Calu3 (cell line): ENCODE measurements at places on chromosomes 12 and 14.
A peak's percentile ranks its signal among the peaks of the same experiment; 100 is the strongest.

- H3K27ac ChIP-seq, result no peak overlapping the region
- no peak for DNase-seq
- H3K36me3 ChIP-seq, result no peaks in the 10 kb centered on the region
- H3K4me3 ChIP-seq, result no peak overlapping the region
Measured at GRCh38 chr12:47570151-47570550, 135.7 kb downstream of the RPAP3 start.

GRCh38 chr12:103178366-103179080 is 221.0 kb downstream of the ASCL1 start:
- no peaks in the 10 kb centered on the region for H3K36me3 ChIP-seq
- DNase-seq, result no peak
- no peaks in the 10 kb centered on the region for H3K27me3 ChIP-seq
- no peak overlapping the region for H3K4me3 ChIP-seq

DNA sequence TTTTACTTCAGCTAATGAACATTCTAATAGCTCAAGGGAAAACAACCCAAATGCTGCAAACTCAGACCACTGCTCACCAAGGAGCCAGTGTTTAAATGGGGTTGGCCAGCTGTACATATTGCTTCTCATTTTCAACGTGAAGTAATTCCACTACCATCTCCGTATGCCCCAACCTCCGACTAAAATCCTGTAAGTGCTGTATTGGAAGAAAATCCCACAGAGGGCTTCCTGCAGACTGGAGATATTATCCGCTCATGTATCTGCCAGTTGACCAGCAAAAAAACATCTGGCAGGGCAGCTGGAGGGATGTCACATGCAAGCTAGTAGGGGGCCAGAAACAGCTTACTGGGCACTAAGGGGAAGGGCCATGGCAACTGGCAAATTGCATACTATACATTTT is 485.0 kb downstream of the SNAPC1 start:
- H3K4me1 ChIP-seq, result peaks cover 9% of the 10 kb centered on the region
- DNase-seq, result no peak
- no peak overlapping the region for H3K4me3 ChIP-seq
- no peaks in the 10 kb centered on the region for H3K36me3 ChIP-seq
- H3K27me3 ChIP-seq, result peaks cover 13% of the 10 kb centered on the region
- no peak overlapping the region for H3K27ac ChIP-seq

- no peak for DNase-seq
- H3K4me1 ChIP-seq, result no peaks in the 10 kb centered on the region
- H3K27ac ChIP-seq, result no peak overlapping the region
- H3K36me3 ChIP-seq, result no peaks in the 10 kb centered on the region
- no peaks in the 10 kb centered on the region for H3K27me3 ChIP-seq
Measured at GRCh38 chr12:45695035-45695434, 34.5 kb upstream of the ARID2 start.

DNA sequence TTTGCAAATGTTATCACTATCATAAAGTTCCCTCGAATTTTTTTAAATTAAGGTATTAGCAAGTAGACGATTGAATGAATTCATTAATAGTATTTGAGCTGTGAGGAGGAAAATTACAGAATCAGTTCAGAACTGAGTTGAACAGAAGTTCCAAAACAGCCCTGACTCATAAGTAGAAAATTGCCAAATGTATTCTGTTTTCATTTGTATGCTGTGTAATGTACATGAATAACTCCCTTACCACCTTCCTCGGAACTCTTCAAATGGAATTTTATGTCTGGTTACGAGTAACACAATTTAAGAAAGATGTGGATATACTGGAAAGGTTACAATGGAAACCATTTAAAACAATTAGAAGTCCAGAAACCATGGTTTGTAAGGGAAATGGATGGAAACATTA is 283.3 kb upstream of the FAR2 start:
- H3K27me3 ChIP-seq, result no peaks in the 10 kb centered on the region
- no peaks in the 10 kb centered on the region for H3K36me3 ChIP-seq
- no peak for DNase-seq
- no peaks in the 10 kb centered on the region for H3K4me1 ChIP-seq
- no peak overlapping the region for H3K27ac ChIP-seq

DNA sequence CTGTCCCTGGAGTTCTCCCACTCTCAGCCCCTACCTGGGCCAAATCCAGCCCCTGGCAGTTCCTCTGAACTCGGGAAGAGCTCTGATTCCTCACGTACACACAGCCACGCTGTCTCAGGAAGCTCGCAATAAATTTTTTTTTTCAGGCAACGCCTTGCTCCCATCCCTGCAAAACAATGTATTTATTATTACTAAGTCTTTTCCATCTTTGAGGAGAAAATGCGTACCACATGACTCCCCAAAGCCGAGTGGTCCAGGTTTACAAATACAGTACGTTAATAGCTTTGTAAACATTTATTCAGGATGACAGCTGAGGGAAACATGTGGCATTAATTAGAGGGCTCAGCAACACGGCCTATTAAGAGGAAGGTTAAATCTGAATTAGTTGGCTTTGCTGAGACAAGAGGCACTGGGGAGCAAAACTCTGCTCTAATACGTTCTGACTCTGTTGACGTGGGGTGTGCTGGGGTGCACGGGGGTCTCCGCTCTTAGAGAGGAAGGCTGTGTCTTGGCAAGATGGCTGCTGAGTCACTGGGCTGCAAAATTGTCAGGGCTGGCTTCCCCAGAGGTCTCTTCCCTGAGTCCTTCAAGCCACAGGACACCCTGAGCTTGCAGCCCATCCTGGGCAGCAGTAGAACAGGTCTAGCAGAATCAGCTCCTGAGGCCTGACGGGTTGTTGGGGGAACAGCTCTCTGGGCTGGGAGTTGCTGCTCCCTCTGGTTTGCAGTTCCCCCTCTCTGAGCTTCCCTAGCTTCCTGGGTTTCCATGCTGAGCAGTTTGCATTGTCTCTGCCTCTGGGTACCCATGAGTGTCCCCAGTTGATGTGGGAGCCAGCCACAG is 185.2 kb upstream of the TBX3 start:
- no peak for DNase-seq
- H3K36me3 ChIP-seq, result no peaks in the 10 kb centered on the region
- no peak overlapping the region for H3K27ac ChIP-seq
- no peaks in the 10 kb centered on the region for H3K27me3 ChIP-seq

DNA sequence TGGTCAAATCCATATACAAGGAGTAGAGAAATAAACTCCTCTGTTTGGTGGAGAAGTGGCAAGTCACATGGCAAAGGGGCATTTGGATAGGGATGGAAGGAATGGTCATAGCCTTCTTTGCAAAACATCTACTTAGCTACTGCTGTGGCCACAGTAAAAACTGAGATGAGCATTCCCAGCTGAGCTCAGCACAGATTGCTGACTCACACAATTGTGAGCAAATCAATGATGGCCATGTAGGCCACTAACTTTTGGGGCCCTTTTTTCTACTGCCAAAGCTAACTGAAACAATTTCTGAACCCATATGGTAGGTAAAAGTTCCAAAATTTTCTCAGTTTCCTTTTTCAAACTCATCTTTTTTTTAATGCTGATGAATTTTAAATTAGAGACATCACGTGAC is 31.6 kb downstream of the DUSP6 start:
- no peaks in the 10 kb centered on the region for H3K36me3 ChIP-seq
- H3K27me3 ChIP-seq, result no peaks in the 10 kb centered on the region
- no peak overlapping the region for H3K4me3 ChIP-seq
- peaks cover 9% of the 10 kb centered on the region for H3K4me1 ChIP-seq

- no peak for DNase-seq
- H3K4me1 ChIP-seq, result peaks cover 69% of the 10 kb centered on the region
- H3K4me3 ChIP-seq, result no peak overlapping the region
- H3K27ac ChIP-seq, result peak overlapping the region; percentile 75
- H3K27me3 ChIP-seq, result no peaks in the 10 kb centered on the region
- peaks cover 26% of the 10 kb centered on the region for H3K36me3 ChIP-seq
Measured at GRCh38 chr12:15693228-15693911, 95.8 kb downstream of the EPS8 start.

- peaks cover 33% of the 10 kb centered on the region for H3K27me3 ChIP-seq
- no peaks in the 10 kb centered on the region for H3K4me1 ChIP-seq
- no peaks in the 10 kb centered on the region for H3K36me3 ChIP-seq
- peak; percentile 9 for DNase-seq
- H3K4me3 ChIP-seq, result no peak overlapping the region
Measured at GRCh38 chr12:119423285-119423684, 88.8 kb downstream of the CCDC60 start.

- no peaks in the 10 kb centered on the region for H3K27me3 ChIP-seq
- peaks cover 4% of the 10 kb centered on the region for H3K36me3 ChIP-seq
- peaks cover 17% of the 10 kb centered on the region for H3K4me1 ChIP-seq
- no peak for DNase-seq
Measured at GRCh38 chr14:24463017-24463883, 20.7 kb upstream of the SDR39U1 start.

DNA sequence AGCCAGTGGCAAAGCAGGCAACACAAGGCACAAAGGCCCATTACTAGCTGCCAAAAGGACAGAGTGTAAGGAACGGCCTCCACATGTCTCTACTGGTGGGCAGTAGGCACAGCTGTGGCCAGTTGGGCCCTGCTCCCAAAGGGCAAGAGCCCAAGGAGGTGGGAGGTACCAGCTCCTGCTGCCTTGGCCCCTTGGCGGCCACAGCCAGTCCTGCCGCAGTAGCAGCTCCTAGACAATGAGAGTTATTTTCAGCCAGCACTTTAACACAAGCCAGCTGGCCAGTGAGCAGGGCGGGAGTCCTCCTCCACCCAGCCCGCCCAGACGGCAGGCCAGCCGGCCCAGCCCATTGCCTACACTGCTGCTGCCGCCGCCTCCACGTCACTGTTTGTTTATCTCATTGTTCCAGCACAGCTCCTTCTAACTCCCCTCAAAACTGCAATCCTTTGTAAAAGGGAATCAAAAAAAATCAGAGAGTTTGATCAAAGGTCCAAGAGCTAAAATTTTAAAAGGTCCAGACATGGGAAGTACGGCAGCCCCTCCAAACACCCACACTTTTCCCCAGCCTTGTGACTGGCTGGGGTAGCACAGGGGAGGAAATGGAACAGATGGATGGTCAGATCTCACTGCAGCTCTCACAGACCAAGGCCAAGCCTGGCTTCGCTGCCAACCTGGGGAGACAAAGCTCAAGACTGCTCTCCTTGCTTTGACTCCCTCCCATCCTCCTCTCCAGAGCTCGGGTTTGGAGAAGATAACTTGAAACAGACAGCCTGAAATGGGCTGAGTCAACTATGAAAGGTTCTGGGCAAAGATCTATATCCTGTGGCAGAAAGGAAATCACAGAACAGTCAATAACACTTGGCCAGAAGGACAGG is 33.5 kb downstream of the FMNL3 start:
- no peak overlapping the region for H3K27ac ChIP-seq
- no peaks in the 10 kb centered on the region for H3K36me3 ChIP-seq
- peaks cover 19% of the 10 kb centered on the region for H3K27me3 ChIP-seq
- no peak overlapping the region for H3K4me3 ChIP-seq
- no peaks in the 10 kb centered on the region for H3K4me1 ChIP-seq

- peak; percentile 74 for DNase-seq
- peak overlapping the region; percentile 59 for H3K27ac ChIP-seq
- peaks cover 27% of the 10 kb centered on the region for H3K36me3 ChIP-seq
- no peaks in the 10 kb centered on the region for H3K27me3 ChIP-seq
Measured at GRCh38 chr12:62933220-62933601, 1.7 kb downstream of the PPM1H start.

DNA sequence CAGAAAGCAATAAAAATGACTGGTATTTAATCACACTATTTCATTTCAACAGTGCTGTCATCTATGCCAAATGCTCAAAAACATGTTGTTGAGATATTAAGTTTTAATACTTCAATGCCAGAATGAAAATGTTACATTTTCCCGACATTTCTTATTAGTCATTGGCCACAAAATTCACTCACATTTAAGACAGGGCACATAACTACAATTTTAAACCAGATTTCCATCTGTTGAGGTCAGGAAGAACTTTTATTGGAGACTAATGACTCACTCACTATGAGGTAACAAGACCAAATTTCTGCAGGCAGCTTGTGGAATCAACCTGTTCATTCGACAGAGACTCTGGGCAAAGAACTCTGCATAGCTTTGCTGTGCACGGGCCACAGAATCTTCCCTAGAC is 36.8 kb downstream of the PPTC7 start:
- no peaks in the 10 kb centered on the region for H3K27me3 ChIP-seq
- peaks cover 7% of the 10 kb centered on the region for H3K4me1 ChIP-seq
- no peak overlapping the region for H3K4me3 ChIP-seq
- H3K36me3 ChIP-seq, result peaks cover 24% of the 10 kb centered on the region
- H3K27ac ChIP-seq, result peak overlapping the region; percentile 38

- no peak overlapping the region for H3K4me3 ChIP-seq
- H3K27me3 ChIP-seq, result no peaks in the 10 kb centered on the region
- no peak for DNase-seq
Measured at GRCh38 chr14:94330857-94331256, 7.7 kb upstream of the SERPINA6 start.

GRCh38 chr14:52069307-52070050 is 620 bp upstream of the NID2 start:
- no peak overlapping the region for H3K27ac ChIP-seq
- peaks cover 71% of the 10 kb centered on the region for H3K27me3 ChIP-seq
- no peaks in the 10 kb centered on the region for H3K36me3 ChIP-seq
- no peak for DNase-seq
- no peaks in the 10 kb centered on the region for H3K4me1 ChIP-seq

DNA sequence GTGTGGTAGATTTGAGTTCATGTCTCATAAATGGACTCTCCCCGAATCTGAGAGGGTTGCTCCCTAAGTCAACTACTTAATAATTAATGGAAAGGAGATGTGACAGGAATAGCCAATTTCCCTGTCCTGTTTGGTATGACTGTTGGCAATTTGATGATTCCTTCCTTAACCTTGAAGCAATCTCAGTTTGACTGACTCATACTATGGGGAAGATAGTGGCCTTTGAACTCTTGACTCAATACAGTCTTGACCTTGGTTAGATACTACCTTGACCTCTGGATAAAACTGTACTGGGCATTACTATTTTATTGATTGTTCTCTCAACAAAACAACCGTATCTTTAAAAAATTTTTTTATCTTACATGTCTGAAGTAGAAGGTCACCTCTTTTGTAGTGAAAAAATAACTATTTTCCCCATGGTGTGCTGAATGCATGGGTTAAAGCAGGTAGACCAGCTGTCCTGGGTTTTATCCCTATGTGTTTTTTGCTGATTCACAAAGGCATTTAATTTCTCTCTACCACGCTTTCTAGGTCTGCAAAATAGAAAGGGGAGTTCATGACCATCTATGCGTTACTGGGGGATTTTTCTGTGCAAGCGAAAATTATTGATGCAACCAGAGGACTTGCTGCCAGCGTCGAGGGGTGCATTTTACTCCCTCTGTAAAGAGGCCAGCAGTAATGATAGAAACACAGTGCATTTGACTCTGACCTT is 80.1 kb downstream of the ETV6 start:
- no peak for DNase-seq
- H3K4me1 ChIP-seq, result peaks cover 63% of the 10 kb centered on the region
- H3K27me3 ChIP-seq, result no peaks in the 10 kb centered on the region
- H3K4me3 ChIP-seq, result peak overlapping the region; percentile 58
